ENCODE measurements at places on chromosomes 5 and 9.

DNA sequence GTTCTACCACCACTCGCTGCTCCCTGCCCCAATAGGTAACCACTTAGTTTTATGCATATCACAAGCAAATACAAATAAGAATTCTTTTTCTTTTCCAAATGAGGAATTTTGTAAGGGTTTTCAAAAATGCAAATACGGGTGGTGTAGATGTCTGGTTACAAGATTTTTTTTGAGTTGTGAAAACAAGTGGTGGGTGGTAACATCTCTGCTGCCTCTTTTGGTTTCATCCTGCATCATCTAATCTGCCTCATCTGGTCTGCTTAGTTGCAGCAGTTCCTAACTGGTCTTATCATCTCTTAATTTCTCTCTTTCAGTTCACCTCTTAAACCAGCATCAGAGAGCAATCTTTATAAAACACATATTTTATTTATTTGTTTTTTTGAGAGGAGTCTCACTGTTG lies 5.3 kb downstream of the NFX1 start:
- no peak for DNase-seq

DNA sequence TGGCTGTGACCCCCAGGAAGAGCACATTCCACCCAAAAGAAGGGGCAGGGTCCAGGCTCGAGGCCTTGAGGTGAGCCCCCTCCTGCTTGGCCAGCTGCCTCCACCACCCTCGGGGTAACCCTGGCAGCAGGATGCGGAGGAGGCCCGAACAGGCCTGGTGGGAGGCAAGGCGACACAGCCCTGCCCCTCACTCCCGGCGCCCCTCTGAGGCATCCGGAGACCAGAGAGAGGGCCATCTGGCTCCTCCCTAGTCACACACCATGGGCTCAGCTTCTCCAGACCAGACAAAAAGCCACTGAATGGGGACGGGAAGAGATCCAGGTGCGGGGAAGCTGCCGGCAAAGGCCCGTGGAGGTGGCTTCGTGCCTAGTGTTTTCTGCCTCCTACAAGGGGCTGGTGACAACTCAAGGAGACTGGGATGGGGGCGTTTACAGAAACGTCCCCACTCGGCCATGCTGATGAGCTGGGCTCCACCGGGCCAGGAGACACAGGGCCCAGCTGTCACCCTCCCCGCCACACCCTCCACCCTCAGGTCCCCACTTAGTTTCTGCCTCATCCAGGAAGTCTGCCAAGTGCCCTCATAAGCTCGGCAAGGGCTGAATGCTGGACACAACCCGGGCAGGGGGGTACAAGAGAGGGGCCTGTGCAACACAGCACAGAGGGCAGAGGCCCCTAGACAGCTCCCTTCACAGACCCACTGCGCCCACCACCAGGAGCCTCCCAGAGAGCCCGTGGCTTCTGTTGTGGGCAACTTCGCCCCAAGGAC lies 41.9 kb downstream of the NACC2 start:
- DNase-seq, result no peak

DNA sequence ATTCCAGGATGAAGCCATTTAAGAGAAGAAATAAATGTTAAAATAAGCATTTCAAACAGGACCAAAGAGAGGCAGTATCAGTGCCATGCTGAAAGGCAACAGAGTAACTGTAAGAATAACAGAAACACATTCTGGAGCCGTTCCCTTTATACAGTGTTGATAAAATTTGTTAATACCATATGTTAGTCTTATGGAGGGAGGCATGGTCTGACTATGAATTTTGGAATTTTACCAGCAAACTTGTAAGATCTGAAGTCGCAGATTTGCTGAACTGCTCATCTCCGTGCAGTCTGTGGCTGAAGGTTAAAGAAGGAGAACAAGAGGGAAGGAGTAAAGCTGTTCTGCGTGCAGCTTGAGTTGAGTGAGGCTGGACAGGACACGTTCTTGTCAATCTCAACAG lies 508.4 kb downstream of the NFIB start:
- no peak for DNase-seq

GRCh38 chr9:105039175-105039799 lies 111.3 kb upstream of the ABCA1 start:
- no peak for DNase-seq

GRCh38 chr5:56202483-56202882 lies 30.6 kb downstream of the ANKRD55 start:
- DNase-seq, result no peak

DNA sequence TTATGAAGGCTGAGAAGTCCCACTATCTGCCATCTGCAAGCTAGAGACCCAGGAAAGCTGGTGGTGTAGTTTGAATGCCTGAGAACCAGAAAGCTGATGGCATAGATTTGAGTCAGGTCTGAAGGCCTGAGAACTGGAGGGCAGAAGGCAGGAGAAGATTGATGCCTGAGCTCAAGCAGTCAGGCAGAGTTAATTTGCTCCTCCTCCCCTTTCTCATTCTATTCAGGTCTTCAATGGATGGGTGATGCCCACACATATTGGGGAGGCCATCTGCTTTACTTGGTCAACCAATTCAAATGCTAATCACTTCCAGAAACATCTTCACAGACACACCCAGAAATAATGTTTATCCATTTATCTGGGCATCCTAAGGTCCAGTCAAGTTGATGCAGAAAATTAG lies 87.6 kb upstream of the CPLX2 start:
- DNase-seq, result no peak

- DNase-seq, result no peak
Observed at GRCh38 chr9:135827301-135827700, 80.0 kb downstream of the CAMSAP1 start.

- no peak for DNase-seq
Observed at GRCh38 chr9:114151426-114151956, 3.8 kb upstream of the COL27A1 start.

GRCh38 chr5:151097061-151097460 lies 16.2 kb upstream of the TNIP1 start:
- DNase-seq, result no peak

- DNase-seq, result no peak
Observed at GRCh38 chr9:130937146-130938076, 1.6 kb downstream of the FIBCD1 start.

DNA sequence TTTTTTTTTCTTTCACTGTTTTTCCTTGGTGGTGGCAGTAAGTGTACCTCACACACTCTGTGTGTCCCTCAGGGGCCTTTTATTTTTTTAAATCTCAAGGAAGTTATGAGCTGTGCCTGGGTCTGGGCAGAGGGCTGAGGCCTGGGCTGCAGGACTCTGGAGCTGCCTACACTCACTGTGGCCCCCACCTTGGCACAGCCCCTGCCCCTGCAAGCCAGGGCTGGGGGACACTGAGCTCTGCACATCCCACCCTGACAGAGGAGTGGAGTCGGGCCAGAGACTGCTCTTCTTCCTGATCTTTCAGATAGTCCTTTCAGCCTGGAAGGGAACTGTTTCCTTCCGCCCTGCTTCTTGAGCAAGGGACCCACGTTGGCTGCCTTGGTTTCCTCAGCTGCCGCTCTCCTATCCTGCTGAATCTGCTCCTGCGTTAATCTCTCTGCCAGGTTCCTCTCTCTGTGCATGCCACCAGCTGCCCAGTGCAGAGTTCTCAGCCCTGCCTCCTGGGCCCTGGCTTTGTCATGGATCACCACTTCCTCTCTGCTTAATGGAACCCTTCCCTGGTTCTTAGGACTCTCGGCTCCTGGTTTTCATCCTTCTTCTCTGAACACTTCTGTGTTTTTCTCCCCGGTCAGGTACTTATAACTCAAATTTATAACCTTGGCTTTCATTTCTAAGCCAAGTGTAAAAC lies 502.3 kb downstream of the DIRAS2 start:
- no peak for DNase-seq

- DNase-seq, result no peak
Observed at GRCh38 chr5:153888781-153889180, 149.9 kb downstream of the FAM114A2 start.

- DNase-seq, result no peak
Observed at GRCh38 chr5:171444582-171444981, 25.1 kb downstream of the FGF18 start.

DNA sequence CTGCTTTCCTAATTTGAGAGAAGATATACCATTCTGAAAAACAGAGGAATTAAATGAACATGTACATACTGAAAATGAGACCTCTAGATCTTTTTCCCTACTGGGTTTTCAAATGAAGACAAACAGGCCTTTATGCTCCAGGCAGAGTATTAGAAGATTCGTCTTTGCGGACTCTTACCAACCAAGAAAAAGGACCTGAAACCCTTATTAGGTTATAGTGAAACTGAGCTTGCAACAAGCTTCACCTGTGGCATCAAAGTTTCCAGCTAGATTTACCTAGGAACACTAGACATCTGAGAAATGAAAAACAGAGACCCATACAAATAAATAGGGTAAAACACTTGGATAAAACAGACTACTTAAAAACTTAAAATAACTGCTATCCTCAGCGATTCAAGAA lies 46.3 kb downstream of the SMIM15 start:
- DNase-seq, result no peak

GRCh38 chr5:132669966-132670882 lies 3.6 kb upstream of the IL4 start:
- no peak for DNase-seq

DNA sequence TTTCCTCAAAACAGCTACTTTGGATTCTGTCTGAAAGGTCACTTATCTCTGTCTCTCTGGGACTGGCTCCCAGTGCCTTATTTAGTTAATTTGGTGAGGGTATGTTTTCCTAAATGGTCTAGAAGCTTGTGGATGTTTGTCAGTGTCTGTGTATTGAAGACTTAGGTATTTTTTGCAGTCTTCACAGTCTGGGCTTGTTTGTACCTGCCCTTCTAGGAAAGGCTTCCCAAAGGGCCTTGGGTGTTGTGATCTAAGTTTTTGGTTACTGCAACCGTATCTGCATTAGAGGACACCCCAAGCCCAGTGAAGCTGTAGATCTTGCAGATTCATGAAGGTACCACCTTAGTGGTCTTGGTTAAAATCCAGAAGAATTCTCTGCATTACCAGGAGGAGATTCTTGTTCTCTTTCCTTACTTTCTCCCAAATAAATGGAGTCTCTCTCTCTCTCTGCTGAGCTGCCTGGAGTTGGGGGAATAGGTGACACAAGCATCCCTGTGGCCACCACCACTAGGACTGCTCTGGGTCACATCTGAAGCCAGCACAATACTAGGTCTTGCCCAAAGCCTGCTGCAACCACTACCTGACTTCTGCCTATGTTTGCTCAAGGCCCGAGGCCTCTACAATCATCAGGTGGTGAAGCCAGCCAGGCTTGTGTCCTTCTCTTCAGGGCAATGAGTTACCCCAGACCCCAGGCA lies 17.8 kb upstream of the CCNB1 start:
- no peak for DNase-seq

DNA sequence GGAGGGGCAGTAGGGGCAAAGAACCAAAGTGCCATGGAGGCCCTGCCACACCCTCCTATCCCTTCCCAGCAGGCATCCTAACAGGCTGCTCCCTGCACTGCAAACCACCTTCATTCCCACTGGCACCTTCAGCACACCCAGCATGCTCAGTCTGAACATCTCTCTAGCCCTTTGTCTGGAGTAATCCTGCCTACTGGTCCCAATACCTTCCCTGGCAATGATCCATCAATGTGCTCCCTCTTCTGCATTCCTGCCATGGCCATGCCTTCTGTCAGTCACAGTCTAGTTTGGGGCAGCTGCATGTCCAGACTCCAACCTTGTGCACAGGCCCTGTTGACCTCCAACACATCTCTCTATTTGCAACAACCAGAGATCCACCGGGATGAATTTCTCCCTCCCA lies 4.9 kb downstream of the MACROH2A1 start:
- DNase-seq, result no peak

DNA sequence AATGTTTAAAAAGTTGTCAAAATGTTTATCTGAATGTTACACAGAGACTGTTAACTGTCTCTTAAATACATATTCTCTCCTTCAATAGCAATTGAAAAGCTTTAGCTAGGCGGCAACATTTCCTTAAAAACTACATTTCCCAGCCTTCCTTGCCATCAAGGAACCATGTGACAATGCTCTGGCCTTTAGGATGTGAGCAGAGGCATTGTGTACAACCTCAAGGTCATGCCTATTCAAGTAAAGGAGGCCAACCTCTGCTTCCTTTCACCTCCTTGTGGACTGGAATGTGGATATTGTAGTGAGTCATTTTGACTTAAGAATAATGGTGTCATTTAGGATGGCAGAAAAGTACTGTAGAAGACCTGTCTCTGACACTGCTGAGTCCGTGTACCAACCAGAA lies 23.7 kb upstream of the MROH2B start:
- no peak for DNase-seq

GRCh38 chr5:9658706-9659105 lies 28.6 kb upstream of the TAS2R1 start:
- no peak for DNase-seq

- DNase-seq, result no peak
Observed at GRCh38 chr9:110659891-110660541, 8.6 kb upstream of the MUSK start.

- DNase-seq, result no peak
Observed at GRCh38 chr9:99750526-99750925, 71.2 kb upstream of the NR4A3 start.

DNA sequence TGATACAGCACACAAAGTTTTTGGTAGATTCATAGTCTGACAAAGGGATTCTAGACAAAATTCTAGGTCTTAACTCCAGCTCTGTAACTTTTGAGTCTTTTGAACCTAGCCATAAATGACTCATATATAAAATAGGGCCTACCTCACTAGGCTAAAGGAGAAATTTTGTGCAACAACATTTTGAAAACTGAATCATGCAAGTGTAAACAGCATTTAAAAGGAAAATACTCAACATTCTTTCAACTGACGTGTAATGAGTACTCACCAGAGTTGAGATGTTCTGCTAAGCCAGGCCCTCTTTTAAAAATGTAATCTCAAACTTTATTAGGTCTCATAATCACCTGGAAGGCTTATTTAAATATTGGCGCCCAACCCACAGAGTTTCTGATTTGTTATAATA lies 113.2 kb downstream of the STK32A start:
- DNase-seq, result no peak

GRCh38 chr5:139222346-139222745 lies 24.2 kb upstream of the SIL1 start:
- no peak for DNase-seq

- DNase-seq, result no peak
Observed at GRCh38 chr5:150137168-150137957, 18.3 kb downstream of the PDGFRB start.

GRCh38 chr5:173704615-173705511 lies 88.4 kb upstream of the BOD1 start:
- DNase-seq, result no peak

GRCh38 chr5:23740029-23740428 lies 232.6 kb downstream of the PRDM9 start:
- no peak for DNase-seq

- DNase-seq, result no peak
Observed at GRCh38 chr9:107971241-107971640, 481.7 kb upstream of the KLF4 start.

- no peak for DNase-seq
Observed at GRCh38 chr5:80156156-80156555, 99.7 kb downstream of the SERINC5 start.

DNA sequence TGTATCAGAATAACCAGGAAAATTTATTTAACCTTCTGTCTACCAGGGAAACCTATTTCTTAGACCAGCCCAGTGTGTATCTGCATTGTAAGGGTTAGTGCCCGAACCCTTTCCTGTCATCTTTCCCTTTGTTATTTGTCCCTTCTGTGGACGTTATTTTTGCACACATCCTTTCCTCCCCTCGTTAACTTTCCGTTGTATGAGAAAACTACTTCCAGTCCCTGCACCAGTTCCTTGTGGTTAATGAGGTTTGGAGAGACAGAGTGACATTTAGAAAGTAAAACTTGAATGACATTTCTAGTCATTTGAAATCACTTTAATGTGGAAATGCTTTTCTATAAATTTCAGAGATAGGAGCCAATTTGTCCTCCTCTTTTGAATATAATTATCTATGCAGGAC lies 4.3 kb upstream of the IFNB1 start:
- DNase-seq, result no peak

Data from D721Med (cell line).